ENCODE measurements at places on chromosomes 1 and 21.

DNA sequence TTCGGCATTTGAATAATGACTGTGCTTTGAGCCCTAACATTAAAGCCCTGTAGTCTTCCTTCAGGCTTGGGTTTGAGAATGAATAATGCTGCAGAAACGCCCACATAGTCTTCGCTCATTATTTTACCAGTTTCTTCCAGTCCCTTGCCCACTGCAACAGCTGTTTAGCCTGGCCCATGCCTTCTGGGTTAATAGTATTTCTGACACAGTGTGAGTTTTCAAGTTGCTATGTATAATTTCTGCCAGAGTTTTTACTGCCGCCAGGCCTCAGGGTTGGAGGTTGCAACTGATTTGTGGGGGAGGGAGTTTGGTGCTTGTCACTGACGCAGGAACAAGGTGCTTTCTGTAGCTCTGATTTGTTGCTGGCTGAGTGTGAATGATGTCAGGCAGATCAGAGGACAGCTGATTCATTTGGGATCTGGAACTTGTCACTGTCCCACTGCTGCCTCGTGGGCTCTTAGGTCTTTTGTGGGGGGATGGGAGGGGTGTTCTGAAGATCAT is 109.8 kb downstream of the MAST2 start:
- DNase-seq, result no peak

DNA sequence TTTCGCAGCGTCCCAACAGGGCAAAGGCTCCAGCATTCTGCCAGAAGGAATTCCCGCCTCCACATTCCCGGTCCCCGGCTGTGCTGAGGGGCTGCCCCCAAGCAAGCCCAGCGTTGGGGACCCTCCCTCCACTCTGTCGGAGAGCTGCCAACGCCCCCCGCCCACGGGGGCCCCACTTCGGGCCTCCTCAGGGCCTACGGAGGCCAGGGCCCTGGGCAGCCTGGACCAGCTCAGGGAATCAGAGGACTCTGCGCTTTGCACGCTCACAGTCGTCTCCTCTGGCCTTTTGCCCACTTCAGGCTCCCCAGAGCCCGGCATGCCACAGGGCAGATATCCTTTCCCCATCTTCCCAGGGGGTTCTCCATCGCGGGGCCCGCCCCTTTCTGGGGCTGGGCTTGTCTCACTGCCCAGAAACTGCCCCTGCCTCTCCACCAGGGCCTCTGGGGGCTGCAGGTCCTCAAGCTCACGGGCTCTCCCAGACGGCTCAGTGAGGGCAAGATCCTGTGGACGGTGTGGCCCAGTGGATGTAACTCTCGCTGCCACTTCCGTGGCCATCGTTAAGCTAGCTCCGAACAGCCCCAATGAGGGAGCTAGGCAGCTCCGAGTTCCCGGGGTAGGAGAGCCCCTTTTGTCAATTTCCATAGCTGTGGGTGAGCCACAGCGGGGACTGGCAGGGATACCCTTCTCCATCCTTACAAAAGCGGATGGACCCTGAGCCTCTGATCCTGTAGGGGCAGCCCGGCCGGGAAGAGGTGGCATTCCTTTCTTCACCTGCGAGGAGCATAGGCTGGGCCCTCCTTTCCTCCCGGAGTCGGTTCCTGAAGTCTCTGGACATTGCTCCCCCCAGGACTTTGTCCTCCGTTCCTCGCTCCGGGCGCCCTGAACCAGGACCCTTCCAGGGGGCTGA is 2.8 kb downstream of the ITPKB start:
- DNase-seq, result no peak

- DNase-seq, result no peak
Measured at GRCh38 chr21:41229509-41230248, 61.7 kb downstream of the BACE2 start.

- DNase-seq, result no peak
Measured at GRCh38 chr1:210074904-210075303, 136.9 kb downstream of the SYT14 start.

GRCh38 chr1:93669369-93669768 is 12.3 kb downstream of the BCAR3 start:
- DNase-seq, result no peak

All from activated T-helper 1 cell treated with anti-CD3 and anti-CD28 coated beads, Interleukin-2, amount 50 U/mL, for 16 hours (primary cell).